ENCODE measurements at places on chromosomes 3 and 15.

DNA sequence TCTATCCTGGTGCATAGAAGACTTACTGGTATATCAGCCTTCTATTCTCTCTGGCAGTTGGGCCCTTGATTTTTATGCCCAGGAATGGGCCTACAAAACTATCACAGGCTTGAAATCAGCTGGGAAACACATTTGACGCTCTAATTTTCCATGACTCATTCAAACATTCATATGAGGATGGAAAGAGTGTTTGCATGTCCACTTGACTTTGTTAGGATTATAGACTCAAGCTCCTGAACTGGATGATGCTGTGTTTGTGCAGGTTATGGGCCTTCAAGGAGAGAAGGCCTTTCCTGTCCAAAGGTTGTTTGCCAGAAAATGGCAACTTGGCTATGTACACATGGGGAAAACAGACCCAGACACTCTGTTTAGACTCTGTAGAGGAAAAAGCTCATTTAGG, 219.9 kb downstream of the GAP43 start:
- H3K4me3 ChIP-seq = no peak overlapping the region
- no peak overlapping the region for H3K27ac ChIP-seq
- H3K4me1 ChIP-seq = no peaks in the 10 kb centered on the region
- no peaks in the 10 kb centered on the region for H3K27me3 ChIP-seq
- H3K36me3 ChIP-seq = peaks cover 8% of the 10 kb centered on the region

DNA sequence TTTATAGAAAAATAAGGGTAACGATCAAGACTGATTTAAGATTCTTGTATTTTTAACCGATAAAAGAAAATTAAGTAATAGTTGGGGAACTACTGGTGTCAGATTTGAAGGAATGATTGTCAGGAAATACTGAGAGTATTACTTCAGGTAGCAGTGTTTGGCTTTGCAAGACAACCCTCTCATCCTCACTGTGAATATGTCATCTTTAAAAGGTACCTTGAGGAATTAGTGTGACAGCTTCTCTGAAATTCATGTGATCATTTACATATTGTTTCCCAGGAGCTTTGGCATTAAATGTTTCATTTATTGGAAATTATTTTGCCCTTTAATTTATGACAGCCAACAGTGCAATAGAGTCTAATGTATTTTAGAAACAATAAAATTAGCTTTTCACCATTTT, 3.3 kb downstream of the CHL1 start:
- DNase-seq = no peak
- no peak overlapping the region for H3K27ac ChIP-seq
- no peaks in the 10 kb centered on the region for H3K36me3 ChIP-seq
- H3K4me1 ChIP-seq = peaks cover 3% of the 10 kb centered on the region
- peak overlapping the region; percentile 33 for H3K4me3 ChIP-seq

DNA sequence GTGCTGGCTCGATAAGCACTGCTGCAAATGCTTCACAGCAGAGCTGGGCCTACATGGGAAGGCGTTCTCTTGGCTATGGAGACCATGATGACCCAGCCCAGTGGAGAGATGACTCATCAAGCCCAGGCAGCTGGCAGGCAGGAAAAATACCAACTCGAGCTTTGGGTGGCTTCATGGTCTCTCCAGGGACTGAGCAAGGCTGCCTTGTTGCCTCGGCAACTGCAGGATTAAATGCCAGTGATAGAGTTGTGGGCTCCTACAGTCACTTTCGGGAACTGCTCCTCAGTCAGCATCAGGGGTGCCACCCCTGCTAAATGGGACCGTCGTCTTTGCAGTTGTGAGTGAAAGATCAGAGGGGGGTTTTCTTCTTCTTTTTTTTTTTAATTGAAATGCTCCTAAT, 54.6 kb upstream of the MYZAP start:
- no peak for DNase-seq
- no peaks in the 10 kb centered on the region for H3K27me3 ChIP-seq
- H3K27ac ChIP-seq = peak overlapping the region; percentile 19
- H3K4me1 ChIP-seq = peaks cover 19% of the 10 kb centered on the region
- H3K36me3 ChIP-seq = peaks cover 3% of the 10 kb centered on the region

GRCh38 chr3:66449411-66449974, 51.3 kb downstream of the LRIG1 start:
- H3K27me3 ChIP-seq = no peaks in the 10 kb centered on the region
- peaks cover 50% of the 10 kb centered on the region for H3K4me1 ChIP-seq
- no peak overlapping the region for H3K4me3 ChIP-seq
- peak overlapping the region; percentile 85 for H3K27ac ChIP-seq

- H3K4me1 ChIP-seq = no peaks in the 10 kb centered on the region
- DNase-seq = no peak
- no peaks in the 10 kb centered on the region for H3K27me3 ChIP-seq
- no peak overlapping the region for H3K4me3 ChIP-seq
- H3K27ac ChIP-seq = no peak overlapping the region
- H3K36me3 ChIP-seq = peaks cover 5% of the 10 kb centered on the region
Observed at GRCh38 chr15:82554849-82555248, 14.6 kb upstream of the RPS17 start.

Measured in spinal cord (tissue), 10 donors.